Effector memory CD8-positive, alpha-beta T cell (primary cell): ENCODE measurements at places on chromosomes 13 and 19.

DNA sequence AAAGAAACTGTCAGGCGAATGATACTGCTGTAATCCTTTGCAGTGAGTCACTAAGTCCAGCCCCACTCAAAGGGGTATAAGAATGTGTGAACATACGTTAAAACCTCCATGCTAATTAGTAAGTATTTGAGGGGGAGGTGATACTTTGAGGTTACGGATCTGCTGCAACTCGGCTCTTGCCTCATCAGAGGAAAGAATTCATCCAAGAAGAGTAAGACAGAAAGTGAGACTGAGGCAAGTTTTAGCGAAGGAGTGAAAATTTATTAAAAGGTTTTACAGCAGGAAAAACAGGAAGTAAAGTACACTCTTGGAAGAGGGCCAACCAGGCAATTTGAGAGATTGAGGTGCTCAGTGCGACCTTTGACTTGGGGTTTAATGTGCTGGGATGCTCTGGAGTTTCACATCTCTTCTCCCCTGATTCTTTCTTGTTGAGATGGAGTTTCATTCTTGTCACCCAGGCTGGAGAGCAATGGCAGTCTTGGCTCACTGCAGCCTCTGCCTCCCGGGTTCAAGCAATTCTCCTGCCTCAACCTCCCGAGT, 9.8 kb downstream of the CLEC4M start:
- peaks cover 17% of the 10 kb centered on the region for H3K4me1 ChIP-seq
- H3K27ac ChIP-seq = peak overlapping the region; percentile 46
- peaks cover 15% of the 10 kb centered on the region for H3K27me3 ChIP-seq
- H3K4me3 ChIP-seq = peak overlapping the region; percentile 58
- DNase-seq = peak; percentile 12

DNA sequence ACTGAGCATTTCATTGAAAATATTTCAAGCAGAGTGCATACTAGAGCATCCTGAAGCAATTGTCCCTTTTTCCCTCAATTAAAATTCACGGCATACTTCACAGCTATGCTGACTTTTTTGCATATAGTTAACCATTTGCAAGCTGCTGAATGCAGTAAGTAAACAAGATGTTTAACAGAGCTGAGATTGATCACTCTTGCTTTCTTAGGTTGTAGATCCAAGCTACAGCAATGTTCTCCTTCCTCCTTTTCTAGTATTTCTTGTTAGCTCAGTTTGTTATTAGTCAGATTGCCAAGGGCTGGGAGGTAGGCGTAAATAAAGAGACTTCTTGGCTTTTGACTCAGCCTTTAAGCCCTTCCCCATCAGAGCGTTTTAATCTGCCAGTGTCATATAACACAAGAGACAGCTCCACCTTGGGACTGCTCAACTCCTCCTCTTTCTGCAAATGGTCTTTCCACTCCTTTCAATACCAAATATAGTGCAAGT, at the start of gene SLITRK6:
Gene SLITRK6 (minus strand): TSS at position 323 of the 486 bp plus-strand sequence. CDS start 2,911 bp downstream, outside the sequence.
- DNase-seq = no peak
- H3K27me3 ChIP-seq = no peaks in the 10 kb centered on the region
- H3K27ac ChIP-seq = no peak within 1 kb of the TSS
- no peaks in the 10 kb centered on the region for H3K36me3 ChIP-seq

- H3K27me3 ChIP-seq = no peaks in the 10 kb centered on the region
- H3K36me3 ChIP-seq = peaks cover 35% of the 10 kb centered on the region
- DNase-seq = no peak
- H3K4me3 ChIP-seq = no peak overlapping the region
- peaks cover 3% of the 10 kb centered on the region for H3K4me1 ChIP-seq
Measured at GRCh38 chr19:17582613-17583012, 27.2 kb downstream of the COLGALT1 start.

DNA sequence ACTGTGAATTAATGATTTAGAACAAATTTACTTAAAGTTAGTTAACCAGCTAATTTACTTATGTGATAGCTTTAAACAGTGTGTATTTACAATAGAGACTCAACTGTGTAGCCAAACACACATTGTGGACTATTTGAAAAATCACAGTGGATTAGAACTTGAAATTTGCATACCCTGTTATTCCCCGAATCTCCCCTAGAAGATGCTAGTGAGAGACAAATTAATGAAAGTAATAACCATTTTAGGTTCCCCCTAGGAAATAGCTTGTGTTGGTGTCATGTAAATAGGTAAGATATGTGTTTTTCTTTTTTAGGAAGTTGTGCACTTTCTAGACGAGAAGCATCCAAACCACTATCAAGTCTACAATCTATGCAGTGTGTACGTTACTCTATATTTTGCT, 98.5 kb downstream of the C1QTNF9 start:
- no peak overlapping the region for H3K4me3 ChIP-seq
- H3K27me3 ChIP-seq = peaks cover 15% of the 10 kb centered on the region
- no peak overlapping the region for H3K27ac ChIP-seq
- H3K36me3 ChIP-seq = no peaks in the 10 kb centered on the region
- H3K4me1 ChIP-seq = peaks cover 6% of the 10 kb centered on the region

DNA sequence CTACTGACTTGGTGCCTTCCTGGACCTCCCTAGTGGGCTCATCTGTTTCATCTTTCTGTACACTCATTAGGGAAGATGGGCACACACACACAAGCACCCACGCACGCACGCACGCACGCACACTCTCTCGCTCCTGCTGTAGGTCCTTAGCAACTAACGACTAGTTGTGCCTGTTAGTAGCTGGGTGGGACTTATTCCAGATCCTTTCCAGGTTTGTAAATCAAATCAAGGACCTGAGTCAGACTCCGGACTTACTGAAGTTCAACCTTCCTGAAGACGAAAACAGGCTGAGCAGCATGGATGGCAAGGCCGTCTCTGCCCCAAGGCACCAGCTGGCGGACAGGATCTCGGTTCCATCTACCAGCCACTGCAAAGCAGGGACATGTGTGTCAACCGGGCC, 76.2 kb downstream of the SLC15A1 start:
- no peak overlapping the region for H3K27ac ChIP-seq
- peaks cover 14% of the 10 kb centered on the region for H3K27me3 ChIP-seq
- H3K36me3 ChIP-seq = no peaks in the 10 kb centered on the region
- no peaks in the 10 kb centered on the region for H3K4me1 ChIP-seq
- no peak overlapping the region for H3K4me3 ChIP-seq

DNA sequence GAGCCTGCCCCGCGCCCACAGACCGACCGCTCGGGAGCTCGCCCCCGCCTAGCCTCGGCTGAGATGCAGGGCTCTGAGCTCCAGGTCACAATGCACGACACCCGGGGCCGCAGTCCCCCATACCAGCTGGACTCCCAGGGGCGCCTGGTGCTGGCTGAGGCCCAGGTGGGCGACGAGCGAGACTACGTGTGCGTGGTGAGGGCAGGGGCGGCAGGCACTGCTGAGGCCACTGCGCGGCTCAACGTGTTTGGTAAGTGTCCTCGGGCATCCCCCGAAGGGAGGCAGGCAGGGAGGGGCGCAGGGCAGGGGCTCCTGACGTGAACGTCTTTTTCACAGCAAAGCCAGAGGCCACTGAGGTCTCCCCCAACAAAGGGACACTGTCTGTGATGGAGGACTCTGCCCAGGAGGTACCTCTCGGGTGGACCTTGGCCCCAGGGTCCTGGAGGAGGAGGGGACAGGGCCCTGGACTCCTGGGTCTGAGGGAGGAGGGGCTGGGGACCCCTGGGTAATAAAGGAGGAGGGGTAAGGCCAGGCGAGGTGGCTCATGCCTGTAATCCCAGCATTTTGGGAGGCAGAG, 3.3 kb downstream of the BCAM start:
- peaks cover 33% of the 10 kb centered on the region for H3K27me3 ChIP-seq
- H3K27ac ChIP-seq = no peak overlapping the region
- no peak overlapping the region for H3K4me3 ChIP-seq

DNA sequence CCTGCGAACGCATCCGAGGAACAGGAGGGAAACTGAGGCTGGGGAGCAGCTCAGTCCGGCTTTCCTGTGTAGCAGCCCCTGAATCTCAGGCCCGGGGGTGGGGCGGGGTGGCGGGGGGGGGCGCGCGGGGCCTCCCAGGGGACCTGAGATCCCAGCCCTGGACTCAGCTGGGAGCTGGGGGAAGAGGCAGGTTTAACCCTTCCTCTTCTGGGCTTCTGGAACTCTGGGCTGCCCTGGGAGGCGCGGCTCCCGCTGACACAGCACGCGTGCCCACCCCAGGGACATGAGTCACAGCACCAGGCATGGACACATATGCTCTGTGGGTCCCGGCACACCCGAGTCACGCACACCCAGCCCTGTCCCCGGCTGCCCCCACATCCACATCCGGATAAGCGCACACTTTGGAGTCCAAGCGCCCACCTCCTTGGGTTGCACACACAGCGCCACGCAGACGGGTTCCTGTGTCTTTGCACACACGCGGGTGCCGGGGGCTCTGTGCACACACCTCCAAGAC, 3.5 kb upstream of the CIRBP start:
- no peaks in the 10 kb centered on the region for H3K27me3 ChIP-seq
- H3K27ac ChIP-seq = peak overlapping the region; percentile 68
- H3K4me1 ChIP-seq = peaks cover 54% of the 10 kb centered on the region
- peak; percentile 46 for DNase-seq

DNA sequence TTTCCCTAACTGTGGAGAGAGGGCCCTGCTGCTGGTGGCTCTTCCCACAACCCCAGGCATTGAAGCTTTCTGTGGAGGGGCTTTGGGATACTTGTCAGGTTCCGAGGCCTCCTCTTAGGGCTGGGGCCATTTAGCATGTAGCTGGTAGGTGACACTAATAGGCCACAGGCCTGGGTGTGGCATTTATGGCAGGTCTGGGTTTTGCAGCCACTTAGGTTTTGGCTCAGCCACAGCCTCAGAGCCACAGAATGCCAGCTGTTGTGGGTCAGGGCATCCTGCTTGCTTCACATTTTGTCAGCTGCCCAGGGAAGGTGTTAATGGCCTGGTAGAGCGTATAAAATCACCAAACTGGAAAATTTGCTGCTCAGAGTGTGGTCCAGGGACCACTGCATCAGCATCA, 15.7 kb downstream of the FAM124A start:
- DNase-seq = no peak
- H3K27me3 ChIP-seq = peaks cover 52% of the 10 kb centered on the region
- H3K4me3 ChIP-seq = no peak overlapping the region
- no peak overlapping the region for H3K27ac ChIP-seq
- no peaks in the 10 kb centered on the region for H3K4me1 ChIP-seq

DNA sequence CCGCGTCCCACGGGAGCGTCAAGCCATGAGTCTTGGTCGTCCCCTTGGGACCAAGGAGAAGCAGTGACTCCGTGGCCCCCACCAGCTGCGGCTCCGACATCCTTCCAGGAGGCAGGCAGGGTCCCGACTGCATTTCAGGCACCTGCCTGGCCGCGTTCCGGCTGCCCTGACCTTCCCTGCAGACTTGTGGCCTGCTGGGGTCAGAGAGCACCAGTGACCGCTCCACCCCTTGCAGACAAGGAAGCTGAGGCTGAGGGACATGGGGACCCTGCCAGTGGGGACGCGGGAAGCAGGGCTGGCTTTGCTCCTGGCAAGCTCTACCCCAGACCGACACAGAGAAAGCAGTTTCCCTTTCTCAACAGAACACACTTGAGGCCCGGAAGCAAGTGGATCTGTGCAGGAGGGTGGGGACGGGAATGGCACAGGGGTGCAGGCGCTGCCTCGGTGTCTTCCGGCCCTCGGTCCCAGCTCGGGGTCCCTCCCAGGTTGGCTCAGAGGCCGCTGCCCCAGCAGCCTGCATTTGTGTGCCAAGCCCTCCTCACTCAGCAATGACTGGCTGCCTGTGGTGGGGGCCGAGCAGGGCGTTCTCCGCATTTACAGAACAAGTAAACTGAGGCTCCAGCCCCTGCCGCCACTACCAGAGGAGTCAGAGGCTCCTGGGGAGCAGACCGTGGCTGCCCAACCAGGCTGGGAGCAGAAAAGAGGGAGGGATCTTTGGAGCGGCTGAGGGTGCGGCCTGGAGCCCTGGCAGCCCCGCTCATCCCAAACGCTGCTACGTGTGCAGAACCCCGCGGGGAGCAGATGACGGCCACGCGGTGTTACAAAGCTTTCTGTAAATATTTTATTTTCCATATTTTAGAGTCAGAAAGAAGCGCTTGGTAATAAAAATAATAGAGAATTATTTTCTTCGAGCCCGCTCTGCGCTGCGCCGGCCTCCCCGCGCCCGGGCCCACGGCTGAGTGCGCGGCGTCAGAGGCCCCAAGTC, 43.9 kb downstream of the GAS6 start:
- H3K27me3 ChIP-seq = peaks cover 14% of the 10 kb centered on the region
- H3K36me3 ChIP-seq = peaks cover 13% of the 10 kb centered on the region
- peaks cover 16% of the 10 kb centered on the region for H3K4me1 ChIP-seq
- no peak overlapping the region for H3K27ac ChIP-seq
- no peak for DNase-seq
- no peak overlapping the region for H3K4me3 ChIP-seq
